ENCODE measurements at places on chromosomes 4 and X.
A peak's percentile ranks its signal among the peaks of the same experiment; 100 is the strongest.

GRCh38 chrX:20968996-20969395 is 405.2 kb upstream of the CNKSR2 start:
- no peak for DNase-seq

GRCh38 chr4:20248155-20248558 is 3.5 kb upstream of the SLIT2 start:
- no peak for DNase-seq

DNA sequence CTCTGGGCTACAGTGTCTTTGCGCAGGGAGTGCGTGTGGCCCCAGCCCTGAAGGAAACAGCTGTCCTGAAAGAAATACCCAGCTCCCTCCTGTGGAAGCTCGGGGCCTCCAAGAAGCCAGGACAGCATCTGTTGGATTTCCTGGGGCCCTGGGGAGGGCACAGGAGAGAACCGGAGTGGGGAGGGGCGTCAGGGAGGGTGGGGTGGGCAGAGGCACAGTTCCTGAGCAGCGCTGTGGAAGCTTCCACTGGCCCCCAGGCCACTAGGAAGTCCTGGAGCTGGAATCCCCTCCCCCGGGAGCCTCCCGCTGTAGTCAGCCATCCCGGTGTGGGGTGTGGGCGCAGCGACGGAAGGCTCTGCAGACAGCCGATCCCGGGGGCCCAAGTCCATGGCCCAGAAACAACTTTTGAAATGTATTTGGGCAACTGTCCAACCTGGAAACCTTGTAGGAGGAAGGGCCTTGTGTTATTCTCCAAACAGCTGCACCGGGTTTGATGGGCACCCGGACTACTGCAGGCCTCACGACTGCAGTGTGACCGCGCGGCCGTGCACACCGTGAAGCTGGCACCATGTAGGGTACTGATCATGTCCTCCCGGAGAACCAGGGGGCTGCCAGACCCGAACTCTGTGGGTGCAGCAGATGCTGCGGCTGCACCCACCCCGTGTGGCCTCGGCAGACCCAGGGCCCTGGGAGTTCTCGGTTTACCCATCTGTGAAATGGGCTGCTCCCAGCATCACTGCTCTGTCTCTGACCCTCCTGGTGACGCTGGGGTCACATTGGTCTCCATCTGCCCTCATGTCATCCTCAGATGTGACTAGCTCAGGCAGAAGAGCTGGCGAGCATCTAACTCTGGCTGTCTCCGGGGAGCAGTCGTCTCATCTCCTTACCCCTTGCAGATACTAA is 68.5 kb upstream of the HMX1 start:
- no peak for DNase-seq

GRCh38 chr4:111136438-111136837 is 513.6 kb upstream of the PITX2 start:
- DNase-seq: no peak

- no peak for DNase-seq
These were observed 676.8 kb downstream of the RAPGEF2 start for GRCh38 chr4:159779716-159780115.

GRCh38 chr4:5865896-5866599 is 26.8 kb downstream of the CRMP1 start:
- no peak for DNase-seq

DNA sequence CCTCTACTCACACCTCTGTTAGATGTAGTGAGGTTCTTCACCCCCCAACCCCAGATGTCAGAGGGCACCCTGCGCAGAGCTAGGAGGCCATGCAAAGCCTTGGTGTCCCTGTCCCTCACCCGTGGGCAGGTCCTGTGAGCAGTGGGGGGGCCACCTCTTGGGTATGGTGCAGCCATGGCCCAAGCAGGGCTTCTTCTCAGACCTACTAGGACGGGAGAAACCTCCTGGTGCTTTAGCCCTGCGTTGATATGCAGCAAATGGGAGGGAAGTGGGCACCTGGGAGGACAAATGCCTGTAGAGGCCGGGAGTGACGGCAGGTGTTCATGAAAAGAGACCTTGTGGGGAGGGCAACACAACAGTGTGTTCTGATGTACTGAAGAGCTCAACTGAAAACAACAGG is 38.5 kb upstream of the MSANTD1 start:
- DNase-seq: no peak

GRCh38 chr4:2081540-2081939 is 22.4 kb downstream of the NAT8L start:
- DNase-seq: peak; percentile 7

- DNase-seq: no peak
These were observed 192.1 kb downstream of the IDS start for GRCh38 chrX:149312988-149313387.

GRCh38 chr4:1512738-1513660 is 106.8 kb upstream of the NKX1-1 start:
- peak; percentile 65 for DNase-seq

All from activated naive CD4-positive, alpha-beta T cell treated with anti-CD3 and anti-CD28 coated beads, Interleukin-2, amount 50 U/mL, for 16 hours (primary cell).